ENCODE measurements at places on chromosomes 3 and 15.

GRCh38 chr3:179263134-179263533, 12.2 kb upstream of the KCNMB3 start:
- DNase-seq, result no peak

DNA sequence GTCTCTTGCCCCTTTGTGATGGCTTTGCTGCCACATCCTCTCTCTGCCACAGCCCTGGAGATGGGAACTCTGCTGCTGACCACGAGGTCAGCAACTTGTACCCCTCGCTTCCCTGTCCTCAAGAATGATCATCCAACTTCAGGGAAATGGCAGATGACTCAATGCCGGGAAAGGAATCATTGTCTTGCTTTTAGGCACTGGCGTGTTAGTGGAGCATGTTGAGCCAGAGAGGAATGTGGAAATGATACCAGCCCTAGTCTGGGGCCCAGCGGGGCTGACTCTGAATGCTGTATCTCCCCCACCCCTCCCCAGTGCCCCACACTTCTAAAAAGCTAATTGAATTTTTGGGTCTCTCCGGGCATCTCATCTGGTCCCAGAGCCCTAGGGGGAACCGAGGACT, 184.9 kb upstream of the BHLHE40 start:
- no peak for DNase-seq

- DNase-seq, result peak; percentile 19
Observed at GRCh38 chr3:11495948-11496557, 147.7 kb downstream of the VGLL4 start.

- DNase-seq, result no peak
Observed at GRCh38 chr3:50971487-50971924, 296.8 kb downstream of the DOCK3 start.

- peak; percentile 38 for DNase-seq
Observed at GRCh38 chr3:184145111-184145524, 10.0 kb downstream of the EIF2B5 start.

DNA sequence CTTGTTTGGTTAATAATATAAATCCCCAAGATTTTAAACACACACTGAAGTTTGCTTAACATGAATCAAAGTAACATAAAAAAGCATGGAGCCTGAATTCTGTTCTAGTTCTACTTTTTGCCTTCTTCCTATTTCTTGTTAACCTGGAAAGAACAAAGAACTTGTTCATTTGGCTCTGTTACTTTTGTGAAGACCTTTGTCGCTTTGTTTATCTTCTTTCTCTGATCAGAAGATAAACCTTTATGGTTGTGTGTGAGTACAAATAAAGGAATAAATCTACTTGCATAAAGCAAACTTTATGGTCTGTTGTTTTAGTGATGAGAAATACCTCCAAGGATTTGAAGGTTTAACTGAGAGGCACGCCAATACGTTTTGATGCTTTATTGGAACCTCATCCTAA, 210.1 kb upstream of the SATB1 start:
- no peak for DNase-seq

GRCh38 chr3:86634361-86634760, 356.6 kb downstream of the VGLL3 start:
- DNase-seq, result no peak

DNA sequence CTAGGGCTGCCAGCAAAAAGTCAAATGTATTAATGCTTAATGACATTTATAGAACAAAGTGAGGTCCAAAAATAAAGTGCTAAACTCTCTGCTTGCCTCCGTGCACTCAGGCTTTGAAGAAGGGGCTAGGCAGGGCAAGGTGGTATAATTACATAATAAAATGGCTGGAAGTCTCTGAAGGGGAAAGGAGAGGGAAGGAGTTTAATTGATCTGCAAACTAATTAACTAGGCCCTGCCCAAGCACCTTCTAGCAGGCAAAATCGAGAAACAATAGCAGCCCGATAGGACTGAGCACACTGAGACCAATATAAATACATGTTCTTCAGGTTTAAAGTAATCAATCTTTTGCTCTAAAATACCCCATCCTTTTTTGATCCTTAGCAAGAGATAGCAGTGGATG, 13.0 kb downstream of the DIS3L start:
- DNase-seq, result no peak

DNA sequence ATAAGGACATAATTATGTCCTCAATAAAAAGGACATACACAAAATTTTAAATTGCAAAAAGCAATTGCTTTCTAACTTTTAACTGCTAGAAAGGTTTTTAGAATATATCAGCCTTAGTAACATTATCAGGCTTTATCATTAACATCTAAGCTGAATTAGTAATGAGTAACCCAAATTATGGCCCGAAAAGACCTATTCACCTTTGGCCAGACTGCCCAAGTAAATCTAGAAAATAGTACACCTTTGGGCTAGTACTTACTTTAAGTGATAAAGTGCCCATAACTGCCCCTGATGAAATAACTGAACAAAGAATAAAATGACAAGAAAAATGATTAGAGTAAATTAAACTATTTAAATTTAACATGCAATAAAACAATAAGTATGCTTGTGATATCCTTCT, 117.2 kb downstream of the TBL1XR1 start:
- no peak for DNase-seq

- no peak for DNase-seq
Observed at GRCh38 chr15:86855307-86856291, 775.9 kb downstream of the AGBL1 start.

GRCh38 chr3:192684151-192684550, 43.2 kb downstream of the FGF12 start:
- no peak for DNase-seq

GRCh38 chr15:96349857-96350720, 19.6 kb downstream of the NR2F2 start:
- DNase-seq, result no peak

- no peak for DNase-seq
Observed at GRCh38 chr3:4508048-4508981, 15.2 kb downstream of the ITPR1 start.

DNA sequence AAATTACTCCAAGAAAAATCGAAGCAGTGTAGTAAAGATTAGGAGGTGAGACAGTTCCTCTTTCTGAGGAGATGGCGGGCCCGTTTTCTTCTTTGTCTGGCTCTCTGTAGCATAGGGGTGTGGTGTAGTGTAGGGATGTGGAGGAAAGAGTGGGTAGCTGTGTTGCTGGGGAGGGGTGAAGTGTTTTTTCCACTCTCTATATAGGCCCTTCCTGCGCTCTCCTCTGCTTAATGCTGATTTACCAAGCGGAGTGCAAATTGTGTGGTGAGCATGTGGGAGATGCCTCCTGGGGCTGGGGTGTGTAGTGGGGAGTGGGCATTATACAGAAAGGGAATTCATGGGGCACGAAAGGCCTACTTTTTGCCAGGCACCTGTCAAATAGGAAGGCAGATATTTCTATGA, 94.9 kb downstream of the ST6GAL1 start:
- no peak for DNase-seq

- no peak for DNase-seq
Observed at GRCh38 chr15:61935493-61935892, 124.8 kb downstream of the VPS13C start.

GRCh38 chr3:100614941-100615340, 5.5 kb downstream of the ADGRG7 start:
- DNase-seq, result no peak

GRCh38 chr15:35496585-35496984, 49.4 kb downstream of the DPH6 start:
- no peak for DNase-seq

DNA sequence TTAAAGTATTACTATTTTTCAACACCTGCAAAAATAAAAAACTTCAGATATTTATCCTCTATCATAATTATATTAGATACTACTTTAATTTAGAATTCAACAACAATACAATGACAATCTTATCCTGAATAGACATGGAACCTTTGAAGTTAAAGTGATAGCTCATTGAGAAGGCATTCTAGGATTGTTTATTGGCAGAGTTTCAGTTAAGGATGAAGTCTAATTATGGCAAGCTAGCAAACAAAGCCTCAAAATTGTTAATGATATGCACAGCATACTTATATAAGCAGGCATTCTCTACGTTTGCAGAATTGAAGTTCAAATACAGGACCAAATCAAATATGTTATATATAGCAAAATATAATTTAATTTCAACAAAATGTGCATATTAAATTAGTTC, 91.2 kb upstream of the ABI3BP start:
- no peak for DNase-seq

DNA sequence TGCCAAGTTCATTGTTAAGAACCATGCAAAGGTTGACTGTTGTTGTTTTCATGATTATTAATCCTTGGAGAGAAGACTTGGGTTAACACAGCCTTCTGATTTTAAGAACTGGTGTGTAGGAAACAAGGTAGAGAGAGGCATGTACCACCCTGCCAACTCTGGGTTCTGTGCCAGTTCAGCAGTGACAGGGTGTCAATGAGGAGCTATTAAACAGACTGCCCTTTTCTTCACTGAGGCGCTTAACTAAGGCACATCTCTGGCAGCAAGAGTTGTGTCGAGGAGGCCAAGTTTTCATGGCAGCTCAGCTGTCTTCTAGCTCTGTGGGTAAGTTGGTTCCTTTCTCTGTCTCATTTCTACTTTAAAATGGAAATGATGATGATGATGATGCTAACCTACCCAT, 117.6 kb downstream of the FEZF2 start:
- DNase-seq, result no peak

DNA sequence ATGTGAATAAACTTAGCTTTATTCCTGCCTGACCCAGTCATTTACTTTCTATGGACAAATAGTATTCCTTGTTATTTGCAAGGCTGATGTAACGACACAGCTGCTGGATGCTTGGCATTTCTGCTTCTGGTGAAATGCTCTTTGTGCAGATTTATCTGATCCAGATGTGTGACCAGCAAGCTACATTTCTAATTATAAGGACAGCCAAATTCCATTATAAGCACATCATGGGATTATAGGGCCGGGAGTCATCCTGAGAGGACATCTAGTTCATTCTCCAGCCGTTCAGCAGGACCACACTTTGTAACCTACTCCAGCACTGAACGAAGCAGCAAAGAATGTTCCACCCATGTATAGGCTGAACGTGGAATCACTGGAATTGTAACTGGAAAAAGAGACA, 42.9 kb downstream of the FNDC3B start:
- DNase-seq, result no peak

GRCh38 chr3:70856414-70857162, 544.1 kb upstream of the MDFIC2 start:
- no peak for DNase-seq

DNA sequence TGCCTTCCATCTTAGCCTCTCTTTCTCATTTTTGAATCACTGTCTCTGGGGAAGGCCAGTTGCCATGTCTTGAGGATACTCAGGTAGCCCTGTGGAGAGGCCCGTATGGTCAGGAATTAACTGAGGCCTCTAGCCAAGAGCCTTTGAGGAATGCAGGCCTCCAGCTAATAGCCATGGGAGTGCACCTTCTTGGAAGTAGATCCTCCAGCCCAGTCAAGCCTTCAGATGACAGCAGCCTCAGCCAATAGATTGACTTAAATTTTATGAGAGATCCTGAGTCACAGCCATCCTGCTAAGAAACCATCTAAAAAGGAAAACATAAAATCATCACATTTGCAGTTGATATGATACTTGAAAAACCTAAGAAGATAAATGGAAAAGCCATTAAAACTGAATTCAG, 112.5 kb upstream of the BNIP2 start:
- DNase-seq, result no peak

DNA sequence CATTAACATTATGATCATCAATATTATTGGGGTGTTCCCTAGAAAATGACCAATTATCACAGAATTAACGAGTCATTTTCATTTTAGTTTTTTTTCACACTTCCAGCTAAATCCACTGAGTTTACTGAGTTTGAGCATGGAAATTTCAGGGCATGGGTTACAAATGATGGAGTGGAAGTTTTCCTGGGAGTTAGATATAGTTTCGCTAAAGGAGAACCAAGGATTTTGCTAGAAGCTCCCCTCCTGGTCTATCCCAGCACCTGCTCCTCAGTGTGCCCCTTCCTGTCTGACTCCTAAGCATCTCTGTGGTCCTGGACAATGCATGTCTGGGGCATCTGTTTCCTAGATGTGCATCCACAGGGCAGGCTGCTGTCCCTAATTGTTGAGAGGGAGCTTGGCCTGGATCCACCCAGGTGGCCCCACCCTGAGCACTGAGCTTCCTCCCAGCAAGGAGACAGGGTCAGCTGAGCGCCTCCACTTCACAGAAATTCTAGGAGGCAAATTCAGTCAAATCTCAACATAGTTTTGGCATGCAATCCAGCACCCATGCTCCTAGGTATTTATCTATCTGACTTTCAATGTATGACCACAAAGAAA, 102.3 kb upstream of the GOLGA6L6 start:
- DNase-seq, result no peak

GRCh38 chr15:87080547-87080946, 1000.9 kb downstream of the AGBL1 start:
- no peak for DNase-seq

- DNase-seq, result no peak
Observed at GRCh38 chr15:62211348-62211747, 46.3 kb upstream of the C2CD4B start.

- DNase-seq, result no peak
Observed at GRCh38 chr3:71966185-71966584, 181.2 kb upstream of the PROK2 start.

DNA sequence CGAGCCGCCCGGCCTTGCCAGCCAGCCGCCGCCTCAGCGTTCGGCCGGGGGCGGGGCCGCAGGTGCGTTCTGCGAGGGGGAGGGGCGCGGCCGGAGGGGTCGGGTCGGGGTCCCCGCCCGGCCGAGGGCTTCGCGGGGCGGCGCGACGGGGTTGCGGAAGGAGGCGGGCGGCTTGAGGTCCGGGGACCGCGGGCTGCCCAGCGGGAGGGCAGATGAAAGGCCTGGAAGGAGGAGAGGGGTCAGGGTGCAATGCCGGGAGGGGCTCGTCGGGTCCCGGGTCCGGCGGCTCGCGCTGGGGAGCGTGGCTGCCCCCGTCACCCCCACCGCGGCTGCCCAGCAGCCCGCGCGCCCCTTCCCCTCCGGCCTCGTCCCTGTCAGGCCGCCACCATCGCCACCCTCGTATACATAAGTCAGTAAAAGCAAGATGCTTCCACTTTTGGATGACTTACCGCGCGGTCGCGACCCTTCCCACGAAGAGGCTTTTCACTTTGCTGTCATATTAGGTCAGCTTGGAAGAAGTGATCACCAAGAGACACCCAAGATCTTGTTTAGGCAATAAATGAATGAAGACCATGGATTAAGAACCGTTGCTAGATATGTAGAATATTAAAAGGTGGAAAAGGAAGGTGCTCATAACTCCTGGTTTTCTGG, 620 bp upstream of the ANP32A start:
- DNase-seq, result peak; percentile 16

- no peak for DNase-seq
Observed at GRCh38 chr3:107816107-107816506, 274.7 kb downstream of the CD47 start.
